ENCODE measurements at places on chromosomes 7 and 10.

DNA sequence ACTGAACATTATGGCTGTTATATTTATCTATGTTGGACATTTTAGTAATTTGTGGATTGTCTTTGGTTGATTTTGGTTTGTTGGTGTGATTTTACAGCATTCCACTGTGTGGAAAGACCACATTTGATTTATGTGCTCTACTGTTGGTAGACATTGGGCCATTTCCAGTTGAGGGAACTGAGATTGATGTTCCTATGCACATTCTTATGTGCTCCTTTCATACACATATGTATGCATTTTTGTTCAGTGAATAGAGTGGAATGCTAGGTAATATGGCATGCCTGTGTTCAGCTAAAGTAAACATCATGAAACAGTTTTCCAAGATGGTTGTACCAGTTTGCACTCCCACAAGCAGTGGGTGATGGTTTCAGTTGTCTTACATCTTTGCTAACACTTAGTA lies 15.1 kb downstream of the CACNB2 start:
- no peak for DNase-seq

- DNase-seq = no peak
Observed at GRCh38 chr10:102375250-102375649, 20.3 kb upstream of the NFKB2 start.

DNA sequence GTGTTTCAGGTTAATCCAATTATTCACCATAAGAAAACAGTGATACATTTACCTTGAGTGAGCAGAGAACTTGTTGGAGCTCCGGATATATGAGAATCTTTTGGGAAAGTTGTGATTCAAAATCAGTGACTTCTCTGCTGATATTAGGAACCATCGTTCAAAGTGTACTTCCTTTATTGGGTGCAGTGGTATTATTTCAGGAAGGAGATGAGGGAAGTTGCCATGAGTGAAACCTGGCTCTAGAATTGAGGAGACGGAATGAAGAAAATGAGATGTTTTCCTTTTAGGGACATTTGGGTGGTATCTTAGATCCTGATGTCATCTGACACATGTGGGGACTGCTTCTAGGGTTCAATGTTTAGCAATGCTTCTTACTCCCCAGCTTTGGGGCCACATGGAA lies 343.9 kb downstream of the ABCA13 start:
- no peak for DNase-seq

DNA sequence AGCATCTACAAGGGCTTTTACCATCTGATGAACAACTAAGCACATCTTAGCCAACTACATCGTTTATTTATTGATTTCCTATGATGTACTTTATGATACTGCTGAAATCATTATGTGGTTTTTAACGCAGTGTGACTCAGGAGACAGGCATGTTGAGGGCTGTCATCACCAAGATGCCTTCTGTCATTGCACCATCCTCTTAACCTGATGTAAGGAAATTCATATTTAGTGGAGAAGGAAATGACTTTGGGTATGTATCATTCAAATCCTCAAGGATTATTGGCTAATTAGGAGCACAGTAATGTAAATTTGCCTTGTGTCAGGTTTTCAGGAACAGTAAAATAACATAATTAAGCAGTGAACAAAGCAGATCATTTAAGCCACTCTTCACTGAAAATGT lies 138.5 kb upstream of the MGMT start:
- DNase-seq = no peak

DNA sequence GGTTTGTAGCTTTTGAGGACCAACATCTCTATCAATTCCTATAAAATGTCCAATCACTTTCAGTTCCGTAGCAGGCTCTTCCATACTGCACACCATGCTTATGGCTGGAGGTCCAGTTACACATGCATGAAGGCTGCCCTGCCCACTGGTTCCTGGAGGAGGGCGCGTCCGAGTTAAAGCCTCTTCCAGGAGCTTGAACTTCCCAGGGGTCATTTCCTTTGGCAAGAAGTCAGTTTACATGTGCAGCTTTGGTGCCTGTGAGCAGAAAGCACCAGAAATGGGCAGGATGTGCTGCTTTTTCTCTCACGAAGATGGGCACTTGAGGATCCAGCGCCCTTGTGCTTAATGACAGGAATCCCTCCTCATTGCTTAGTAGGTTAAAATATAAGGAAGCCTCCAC lies 17.6 kb upstream of the PHYH start:
- DNase-seq = no peak

DNA sequence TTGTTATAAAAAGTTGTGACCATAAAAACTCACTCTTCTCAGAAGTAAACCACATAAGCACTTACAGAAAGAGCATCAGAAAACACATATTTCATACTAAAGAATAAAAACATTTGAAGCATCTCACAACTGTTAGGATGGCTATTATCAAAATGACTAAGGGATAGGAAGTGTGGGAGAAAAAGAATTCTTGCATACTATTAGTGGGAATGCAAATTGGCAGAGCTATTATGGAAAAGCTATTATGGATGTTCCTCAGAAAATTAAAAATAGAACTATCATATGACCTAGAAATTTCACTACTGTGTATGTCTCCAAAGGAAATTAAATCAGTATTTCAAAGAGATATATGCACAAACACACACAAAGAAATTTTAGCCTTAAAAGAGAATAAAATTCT lies 25.2 kb upstream of the POT1 start:
- no peak for DNase-seq

Data from GM03348 (cell line).